Mucosa of gallbladder (tissue), 1 donor: ENCODE measurements at places on chromosomes 3 and 15. TPM values are rescaled to one million over a fixed set of nuclear protein-coding genes. Genes with fewer than 3 reads are reported as not detected.

HPS3 gene
- 26.8 TPM for total RNA-seq

NANOGP8 gene
- 0.46 TPM for total RNA-seq

CPA3 gene
- 46.6 TPM for total RNA-seq

SPINK8 gene
- not detected for total RNA-seq

FANCD2OS gene
- not detected for total RNA-seq
